ENCODE measurements at places on chromosomes 12 and 14. TPM values are rescaled to one million over a fixed set of nuclear protein-coding genes. Genes with fewer than 3 reads are reported as not detected.

GRCh38 chr14:50380455-50380854 is 16.2 kb downstream of the CDKL1 start:
- H3K27me3 ChIP-seq, result no peaks in the 10 kb centered on the region
- no peak overlapping the region for H3K27ac ChIP-seq
- no peaks in the 10 kb centered on the region for H3K4me1 ChIP-seq
- no peak overlapping the region for H3K4me3 ChIP-seq

DNA sequence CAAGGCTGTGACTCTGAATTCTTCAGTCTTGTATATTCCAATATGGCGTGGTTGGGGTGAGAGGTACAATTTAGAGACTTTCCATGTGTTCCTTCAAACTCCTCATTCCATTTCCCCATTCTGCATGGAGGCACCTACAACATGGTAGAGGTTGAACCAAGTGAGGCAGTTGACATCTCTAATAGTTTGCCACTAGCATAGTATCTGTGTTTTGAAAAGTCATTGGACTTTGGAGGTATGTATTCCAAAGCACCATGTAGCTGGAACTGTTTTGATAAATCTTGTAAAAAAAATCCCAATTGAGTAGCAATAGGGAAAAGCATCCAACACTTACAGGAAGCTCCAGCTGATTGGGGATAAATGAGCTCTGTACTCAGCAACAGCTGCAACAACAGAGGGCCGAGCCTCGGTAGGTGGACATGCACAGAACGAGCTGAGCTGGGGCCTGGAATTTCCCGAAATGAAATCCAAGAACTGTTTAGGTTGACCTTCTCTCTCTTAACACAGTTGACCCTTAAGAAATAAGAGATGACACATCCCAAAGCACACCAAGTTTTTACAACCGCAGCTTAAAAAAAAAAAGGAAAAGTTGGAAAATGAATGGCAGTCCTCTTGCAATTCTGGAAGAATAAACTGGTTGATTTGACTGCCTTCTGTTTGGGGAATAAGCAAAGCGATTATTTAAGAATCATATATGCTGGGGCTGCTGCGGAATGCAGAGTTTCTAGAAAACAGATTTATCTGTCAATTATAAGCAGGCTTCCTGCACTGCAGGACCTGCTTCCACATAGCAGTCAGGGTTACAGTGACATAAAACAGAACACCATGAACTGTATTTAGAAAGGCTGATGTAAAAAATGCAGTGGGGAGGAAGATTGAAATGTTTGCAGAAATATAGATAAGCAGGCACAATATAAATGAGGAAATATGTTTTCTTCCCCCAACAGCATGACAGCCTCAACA is 194.6 kb upstream of the KRR1 start:
- H3K4me3 ChIP-seq, result no peak overlapping the region
- no peaks in the 10 kb centered on the region for H3K27me3 ChIP-seq
- no peaks in the 10 kb centered on the region for H3K36me3 ChIP-seq
- no peak for DNase-seq

GRCh38 chr12:32881107-32881506 is 15.5 kb downstream of the PKP2 start:
- DNase-seq, result no peak
- no peaks in the 10 kb centered on the region for H3K27me3 ChIP-seq
- no peak overlapping the region for H3K4me3 ChIP-seq
- no peaks in the 10 kb centered on the region for H3K4me1 ChIP-seq

DNA sequence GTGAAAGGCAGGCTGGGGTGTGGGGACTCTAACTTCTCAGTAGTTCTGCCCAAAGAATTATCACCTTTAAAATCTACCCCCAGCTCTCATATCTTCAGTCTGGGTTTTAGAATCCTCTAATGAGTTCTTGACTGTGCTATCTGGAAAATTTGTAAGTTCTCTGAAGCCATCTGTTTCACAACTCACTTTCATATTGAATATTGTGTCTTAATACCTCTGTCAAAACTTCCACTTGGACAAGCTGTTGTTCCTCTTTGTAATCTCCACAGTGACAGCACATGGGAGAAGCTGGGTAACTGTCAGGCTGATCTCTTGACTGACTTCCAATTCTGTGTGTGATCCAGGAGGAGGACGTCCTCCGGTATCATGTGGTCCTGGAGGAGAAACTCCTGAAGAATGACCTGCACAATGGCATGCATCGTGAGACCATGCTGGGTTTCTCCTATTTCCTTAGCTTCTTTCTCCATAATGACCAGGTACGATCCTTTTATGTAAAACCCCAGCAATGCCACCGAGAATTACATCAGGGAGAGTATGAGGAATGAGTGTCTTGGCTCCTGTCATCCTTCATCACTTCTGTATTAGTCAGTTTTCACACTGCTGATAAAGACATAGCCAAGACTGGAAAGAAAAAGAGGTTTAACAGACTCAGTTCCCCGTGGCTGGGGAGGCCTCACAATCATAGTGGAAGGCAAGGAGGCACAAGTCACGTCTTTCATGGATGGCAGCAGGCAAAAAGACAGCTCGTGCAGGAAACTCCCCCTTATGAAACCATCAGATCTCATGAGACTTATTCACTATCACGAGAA is 111.9 kb downstream of the STAB2 start:
- H3K27ac ChIP-seq, result no peak overlapping the region
- no peaks in the 10 kb centered on the region for H3K27me3 ChIP-seq
- no peaks in the 10 kb centered on the region for H3K36me3 ChIP-seq
- H3K4me3 ChIP-seq, result no peak overlapping the region
- no peaks in the 10 kb centered on the region for H3K4me1 ChIP-seq
- DNase-seq, result no peak

DNA sequence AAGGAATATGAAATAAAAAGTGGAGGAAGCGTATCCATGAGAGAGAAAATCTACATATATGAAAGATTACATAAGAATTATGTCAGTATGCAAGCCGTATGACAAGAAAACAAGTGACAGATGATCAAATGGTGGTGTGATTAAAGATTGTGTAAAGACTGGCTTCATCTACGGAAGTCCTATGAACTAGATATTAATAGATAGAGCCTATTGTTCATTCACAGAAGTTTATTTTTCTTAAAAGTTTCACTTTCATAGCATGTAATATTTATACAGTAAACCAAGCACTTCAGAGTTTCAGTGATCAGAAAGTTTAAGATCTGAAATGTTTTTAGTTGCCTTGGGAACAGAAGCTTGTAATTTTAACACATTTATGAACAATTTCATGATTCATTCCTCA is 84.5 kb downstream of the VRK1 start:
- no peak for DNase-seq
- no peak overlapping the region for H3K4me3 ChIP-seq
- no peaks in the 10 kb centered on the region for H3K27me3 ChIP-seq
- no peak overlapping the region for H3K27ac ChIP-seq
- H3K36me3 ChIP-seq, result no peaks in the 10 kb centered on the region

DNA sequence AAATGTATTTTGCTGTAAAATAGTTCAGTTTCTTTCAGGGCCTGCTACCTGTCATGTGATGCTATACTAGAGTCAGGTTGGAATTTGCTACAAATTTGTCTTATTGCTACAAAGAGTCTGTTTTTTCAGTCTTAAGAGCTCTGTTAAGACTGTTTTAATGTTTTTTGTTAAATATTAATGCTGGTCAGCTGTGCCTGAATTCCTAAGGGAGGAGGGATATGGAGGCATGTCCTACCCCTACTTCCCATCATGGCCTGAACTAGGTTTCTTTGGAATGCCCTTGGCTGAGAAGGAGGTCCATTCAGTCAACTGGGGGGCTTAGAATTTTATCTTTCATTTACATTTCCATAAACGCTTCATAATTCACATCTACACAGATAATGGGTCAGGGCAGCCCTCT is 30.0 kb downstream of the IQSEC3 start:
- no peak overlapping the region for H3K27ac ChIP-seq
- no peaks in the 10 kb centered on the region for H3K36me3 ChIP-seq
- H3K4me3 ChIP-seq, result no peak overlapping the region

DNA sequence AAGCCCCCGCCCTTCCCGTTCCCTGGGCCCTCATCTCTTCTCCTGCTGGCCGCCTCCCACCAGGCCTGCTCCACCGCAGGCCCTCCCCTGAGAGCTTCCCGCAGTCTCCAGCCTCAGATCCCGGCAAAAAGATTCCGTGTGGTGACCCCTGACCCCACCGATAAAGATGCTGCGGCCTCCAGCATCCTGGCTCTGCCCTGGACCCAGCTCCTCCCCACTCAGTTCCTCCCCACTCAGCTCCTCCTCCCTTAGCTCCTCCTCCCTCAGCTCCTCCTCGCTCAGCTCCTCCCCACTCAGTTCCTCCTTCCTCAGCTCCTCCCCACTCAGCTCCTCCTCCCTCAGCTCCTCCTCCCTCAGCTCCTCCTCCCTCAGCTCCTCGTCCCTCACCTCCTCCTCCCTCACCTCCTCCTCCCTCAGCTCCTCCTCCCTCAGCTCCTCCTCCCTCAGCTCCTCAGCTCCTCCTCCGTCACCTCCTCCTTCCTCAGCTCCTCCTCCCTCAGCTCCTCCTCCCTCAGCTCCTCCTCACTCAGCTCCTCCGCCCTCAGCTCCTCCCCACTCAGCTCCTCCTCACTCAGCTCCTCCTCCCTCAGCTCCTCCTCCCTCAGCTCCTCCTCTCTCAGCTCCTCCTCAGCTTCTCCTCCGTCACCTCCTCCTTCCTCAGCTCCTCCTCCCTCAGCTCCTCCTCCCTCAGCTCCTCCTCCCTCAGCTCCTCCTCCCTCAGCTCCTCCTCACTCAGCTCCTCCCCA is 17.0 kb downstream of the NOC4L start:
- no peak overlapping the region for H3K27ac ChIP-seq
- DNase-seq, result no peak
- H3K4me3 ChIP-seq, result no peak overlapping the region
- H3K36me3 ChIP-seq, result peaks cover 14% of the 10 kb centered on the region
- H3K4me1 ChIP-seq, result peaks cover 6% of the 10 kb centered on the region

DNA sequence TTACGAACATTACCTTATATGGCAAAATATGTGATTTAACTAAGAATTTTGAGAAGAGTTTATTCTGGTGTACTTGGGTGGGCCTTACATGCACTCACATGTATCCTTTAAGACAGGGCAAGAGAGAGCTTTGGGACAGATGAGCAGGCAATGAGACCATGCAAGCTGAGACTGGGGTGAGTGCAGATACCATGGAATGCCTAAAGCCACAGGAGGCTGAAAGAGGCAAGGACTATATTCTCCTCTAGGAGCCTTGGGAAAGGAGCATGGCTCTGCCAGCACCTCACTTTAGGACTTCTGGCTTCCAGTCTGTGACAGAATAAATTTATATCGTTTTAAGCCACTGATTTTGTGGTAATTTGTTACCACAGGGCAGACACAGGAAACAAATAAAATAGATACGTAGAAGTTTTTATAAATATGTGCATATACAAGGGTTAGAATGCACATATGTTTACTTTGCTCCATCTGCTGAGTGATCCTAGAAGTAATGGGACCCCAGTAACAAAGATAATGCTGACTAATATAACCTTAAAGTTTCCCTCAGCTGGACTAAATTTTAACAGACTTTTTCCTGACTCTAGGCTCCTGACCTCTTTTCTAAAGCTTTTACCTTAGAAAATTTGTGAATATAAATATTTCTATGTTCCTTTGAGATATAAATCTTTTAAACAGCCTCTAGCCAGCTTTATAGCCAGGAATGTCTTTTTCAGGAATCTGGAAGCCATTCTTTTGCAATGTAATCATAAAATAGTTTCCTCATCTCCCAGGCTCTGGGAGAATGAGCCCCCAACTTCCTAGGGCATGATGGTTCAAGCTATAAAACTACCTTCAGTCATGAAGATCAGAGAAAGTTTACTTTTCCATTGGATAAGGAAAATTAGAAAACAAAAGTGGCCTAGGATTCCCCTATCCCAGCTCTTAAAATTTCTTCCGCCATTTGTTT is 216.8 kb downstream of the PPFIA2 start:
- H3K36me3 ChIP-seq, result no peaks in the 10 kb centered on the region
- H3K27me3 ChIP-seq, result no peaks in the 10 kb centered on the region
- H3K4me1 ChIP-seq, result no peaks in the 10 kb centered on the region
- no peak overlapping the region for H3K4me3 ChIP-seq

The A2M gene
- 846 TPM for total RNA-seq

The GPX2 gene
- not detected for total RNA-seq

The RAD51AP1 gene
- not detected for total RNA-seq

DNA sequence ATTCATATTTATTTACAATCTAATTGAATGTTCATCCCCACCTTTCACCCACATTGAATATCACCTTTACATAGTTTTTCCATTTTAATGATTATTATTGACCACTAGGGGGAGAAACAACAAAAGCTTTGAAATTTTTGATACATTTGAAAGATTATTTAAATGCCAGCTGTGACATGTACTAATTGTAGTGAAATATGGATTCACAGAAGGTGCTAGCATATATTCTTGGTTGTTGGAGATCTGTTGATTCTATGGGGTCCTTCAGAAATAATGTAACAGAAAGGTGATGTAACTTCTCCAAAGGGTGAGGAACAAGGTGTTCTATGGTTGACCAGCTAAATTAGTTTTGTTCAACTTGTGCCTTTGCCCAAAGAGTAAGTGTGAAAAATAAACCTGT is 22.4 kb upstream of the GPR33 start:
- no peaks in the 10 kb centered on the region for H3K4me1 ChIP-seq
- H3K27me3 ChIP-seq, result no peaks in the 10 kb centered on the region
- DNase-seq, result no peak
- H3K36me3 ChIP-seq, result no peaks in the 10 kb centered on the region

DNA sequence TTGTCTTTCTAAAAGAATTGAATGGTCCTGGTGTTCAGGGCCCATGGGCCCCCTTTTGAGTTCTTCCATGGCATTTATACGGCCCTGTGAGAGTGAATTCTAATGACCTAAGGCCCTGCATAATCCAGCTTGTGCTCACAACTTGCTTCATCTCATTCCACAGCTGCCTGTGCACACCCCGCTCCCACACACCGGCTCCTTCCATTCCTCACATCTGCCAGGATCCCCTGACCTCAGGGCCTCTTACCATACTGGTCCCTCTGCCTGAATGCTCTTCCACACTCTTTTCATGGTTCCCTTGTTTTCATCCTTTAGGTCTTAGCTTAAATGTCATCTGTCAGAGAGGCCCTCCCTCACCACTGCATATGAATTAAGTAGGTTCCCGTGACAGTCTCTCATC is 49.5 kb upstream of the EGLN3 start:
- no peak for DNase-seq
- no peaks in the 10 kb centered on the region for H3K36me3 ChIP-seq
- no peaks in the 10 kb centered on the region for H3K27me3 ChIP-seq
- no peak overlapping the region for H3K4me3 ChIP-seq

The ACOT6 gene
- total RNA-seq, result not detected

The ACOT4 gene
- 1.9 TPM for total RNA-seq

GRCh38 chr12:31803306-31804184 is 74.7 kb upstream of the AMN1 start:
- DNase-seq, result no peak
- no peaks in the 10 kb centered on the region for H3K4me1 ChIP-seq
- no peaks in the 10 kb centered on the region for H3K36me3 ChIP-seq
- H3K27ac ChIP-seq, result no peak overlapping the region

GRCh38 chr12:82146740-82147139 is 211.4 kb downstream of the CCDC59 start:
- H3K27ac ChIP-seq, result no peak overlapping the region
- no peaks in the 10 kb centered on the region for H3K4me1 ChIP-seq
- no peaks in the 10 kb centered on the region for H3K27me3 ChIP-seq
- H3K36me3 ChIP-seq, result no peaks in the 10 kb centered on the region

The EGLN3 gene
- 5.9 TPM for total RNA-seq

The SNW1 gene
- 16.8 TPM for total RNA-seq
